ENCODE measurements at places on chromosomes 2 and 18.

GRCh38 chr2:190561094-190561493 lies 26.6 kb upstream of the NEMP2 start:
- no peak for DNase-seq

DNA sequence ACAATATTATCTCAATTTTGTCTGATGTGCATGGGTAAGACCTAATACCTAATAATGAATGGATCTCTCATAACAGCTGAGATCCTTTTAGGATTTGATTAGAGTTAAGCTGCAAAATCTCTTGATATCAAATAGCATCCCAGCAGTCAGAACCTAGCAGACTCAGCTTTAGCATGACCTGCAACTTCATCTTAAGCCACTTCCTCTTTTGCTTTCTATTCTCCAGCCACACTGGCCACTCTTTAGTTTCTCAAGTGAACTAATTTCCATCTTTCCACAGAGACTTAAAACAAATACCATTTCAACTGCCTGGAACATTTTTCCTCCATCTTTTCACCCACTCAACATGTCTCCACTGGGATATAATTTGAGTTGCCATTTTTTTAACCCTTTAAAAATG lies 1251.6 kb upstream of the ZEB2 start:
- no peak for DNase-seq

DNA sequence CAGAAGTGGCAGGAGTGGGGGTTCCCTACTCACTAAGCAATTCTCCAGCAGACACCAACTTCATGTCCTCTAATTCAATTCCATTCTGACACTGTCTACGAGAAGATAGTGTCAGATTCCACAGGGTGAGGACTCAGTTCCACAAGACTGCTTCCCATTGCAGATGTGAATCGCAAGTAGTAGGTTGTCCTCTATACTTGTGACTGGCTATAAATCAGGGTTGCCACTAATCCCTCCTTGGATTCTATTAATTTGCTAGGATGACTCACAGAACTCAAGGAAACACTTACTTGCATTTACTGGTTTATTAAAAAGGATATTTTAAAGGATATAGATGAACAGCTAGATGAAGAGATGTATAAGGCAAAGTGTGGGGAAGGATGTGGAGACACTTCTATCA lies 184.1 kb upstream of the ACVR2A start:
- DNase-seq = no peak

- DNase-seq = no peak
These were observed 11.5 kb upstream of the FAM124B start for GRCh38 chr2:224413381-224413780.

- DNase-seq = no peak
These were observed 193.2 kb upstream of the ITGA4 start for GRCh38 chr2:181264001-181264400.

- DNase-seq = peak; percentile 15
These were observed 6.6 kb upstream of the OXER1 start for GRCh38 chr2:42770288-42771131.

DNA sequence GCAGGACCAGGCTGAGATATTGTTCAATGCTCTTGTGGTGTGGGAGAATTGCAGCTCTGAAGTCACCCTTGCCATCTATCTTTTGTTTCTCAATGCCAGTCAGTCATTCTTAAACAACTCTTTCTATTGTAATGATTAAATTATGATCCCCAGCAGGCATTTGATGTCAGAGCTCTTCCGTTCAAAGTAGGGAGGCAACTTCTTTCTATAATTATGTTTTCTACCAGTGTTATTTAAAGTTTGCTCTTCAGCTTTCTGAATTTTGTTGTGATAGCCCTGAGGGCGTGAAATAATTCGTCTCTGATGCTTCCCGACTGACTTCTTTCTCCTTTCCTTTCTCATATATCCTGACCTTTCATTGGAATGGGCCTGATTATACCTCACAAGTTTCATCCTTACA lies 161.4 kb upstream of the KLHL14 start:
- DNase-seq = no peak

- no peak for DNase-seq
These were observed 22.6 kb upstream of the PROKR1 start for GRCh38 chr2:68620772-68621171.

DNA sequence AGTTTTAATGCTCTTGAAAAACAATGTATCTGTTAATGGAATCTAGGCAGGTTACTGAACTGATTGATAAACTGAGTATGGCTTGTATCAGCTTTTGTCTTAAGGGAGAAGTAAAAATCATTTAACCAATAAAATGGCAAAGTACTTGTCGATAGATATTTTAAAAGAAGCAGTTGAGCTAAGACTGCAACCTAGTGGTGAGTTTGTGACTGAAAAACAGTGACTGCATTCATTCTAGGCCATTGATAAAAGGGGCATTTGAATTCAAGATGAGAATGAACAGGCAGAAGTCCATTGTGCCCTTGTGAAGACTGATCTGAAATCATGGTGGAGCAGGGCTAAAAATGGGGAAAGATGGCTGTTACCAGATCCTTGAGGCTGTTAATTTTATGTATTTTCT lies 59.4 kb upstream of the MSTN start:
- DNase-seq = no peak

- DNase-seq = no peak
These were observed 31.7 kb downstream of the ZNF516 start for GRCh38 chr18:76463358-76463757.

- no peak for DNase-seq
These were observed 255.5 kb downstream of the RIT2 start for GRCh38 chr18:42860011-42860410.

DNA sequence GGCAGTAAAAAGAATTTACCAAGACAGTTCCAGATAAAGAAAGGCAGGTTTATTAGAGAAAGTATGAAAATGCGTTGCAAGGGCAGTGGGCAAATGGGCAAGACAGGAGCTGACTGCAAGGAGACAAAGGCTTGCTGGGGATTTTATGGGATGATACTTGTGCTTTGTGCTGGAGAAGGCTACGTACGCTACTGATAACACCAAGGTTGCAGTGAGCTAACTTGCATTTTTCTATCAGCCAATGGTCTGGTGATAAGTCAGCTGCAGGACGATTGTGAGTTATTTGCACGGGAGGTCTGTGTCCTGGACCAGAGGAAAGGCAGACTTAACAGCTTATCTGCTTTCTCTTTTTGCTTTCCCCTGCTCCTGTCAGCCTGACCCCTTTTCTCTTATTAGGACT lies 116.5 kb downstream of the PMS1 start:
- no peak for DNase-seq

GRCh38 chr2:100664756-100665101 lies 101.9 kb downstream of the PDCL3 start:
- no peak for DNase-seq

GRCh38 chr2:119481501-119482455 lies 42.5 kb downstream of the SCTR start:
- no peak for DNase-seq

- DNase-seq = no peak
These were observed 120.1 kb upstream of the ZBTB14 start for GRCh38 chr18:5415665-5416064.

DNA sequence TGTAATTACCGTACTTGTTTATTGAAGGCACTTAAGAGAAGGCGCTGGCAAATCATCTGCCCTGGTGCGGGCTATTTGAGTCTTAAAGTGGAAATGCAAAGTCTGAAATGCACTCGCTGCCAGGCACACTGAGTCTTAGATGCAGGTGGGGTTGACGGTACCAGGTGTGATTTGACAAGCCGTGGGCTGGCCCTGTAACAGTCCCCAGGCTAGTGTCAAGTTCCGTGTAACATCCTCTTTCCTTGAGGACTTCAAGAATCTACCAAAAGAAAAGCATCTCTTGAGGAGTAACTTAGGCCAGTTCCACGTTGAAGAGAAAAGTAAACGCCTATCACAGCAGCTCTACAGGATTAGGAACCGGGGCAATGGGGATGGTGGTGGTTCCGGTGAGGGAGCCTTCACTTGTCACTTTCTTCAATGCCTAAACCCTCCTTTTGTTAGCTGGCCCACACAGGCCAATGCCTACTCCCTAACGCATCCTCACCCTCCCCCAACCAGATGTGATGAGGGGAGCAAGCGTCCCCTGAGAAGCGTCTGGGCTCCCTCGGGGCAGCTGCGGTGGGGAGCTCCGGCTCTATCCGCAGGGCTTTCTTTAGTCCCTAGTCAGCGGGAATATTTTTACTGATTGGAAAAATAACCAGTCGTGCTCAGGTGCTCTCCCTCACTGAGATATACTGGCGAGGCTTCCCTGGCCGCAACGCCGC lies 1.5 kb upstream of the UGP2 start:
- no peak for DNase-seq

DNA sequence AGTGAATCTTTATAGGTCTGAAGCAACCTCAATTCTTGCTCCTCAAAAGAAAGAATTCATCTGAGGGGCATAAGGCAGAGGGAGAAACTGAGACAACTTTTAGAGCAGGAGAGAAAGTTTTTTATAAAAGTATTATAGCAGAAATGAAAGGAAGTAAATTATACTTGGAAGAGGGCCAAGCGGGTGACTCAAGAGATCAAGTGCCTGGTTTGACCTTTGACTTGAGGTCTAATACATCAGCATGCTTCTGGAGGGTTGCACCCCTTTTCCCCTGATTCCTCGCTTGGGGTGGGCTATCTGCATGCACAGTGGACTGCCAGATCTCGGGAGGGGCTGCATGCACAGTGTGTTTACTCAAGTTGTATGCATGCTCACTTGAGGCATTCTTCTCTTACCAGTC lies 268.5 kb upstream of the LRATD1 start:
- no peak for DNase-seq

- DNase-seq = no peak
These were observed 7.3 kb downstream of the TMEM178A start for GRCh38 chr2:39673018-39673417.

GRCh38 chr2:240648650-240649275 lies 23.5 kb downstream of the GPR35 start:
- no peak for DNase-seq

- DNase-seq = no peak
These were observed 61.7 kb upstream of the DAPL1 start for GRCh38 chr2:158733430-158733755.

GRCh38 chr2:83481436-83481835 lies 977.6 kb downstream of the SUCLG1 start:
- DNase-seq = no peak

GRCh38 chr2:98444436-98445176 lies at the start of gene INPP4A:
TSS of gene INPP4A (plus strand) at chr2:98444858. CDS start at chr2:98520049, 75,191 bp downstream.
- DNase-seq = no peak

GRCh38 chr2:223549215-223549614 lies 52.9 kb downstream of the SCG2 start:
- DNase-seq = peak; percentile 94

DNA sequence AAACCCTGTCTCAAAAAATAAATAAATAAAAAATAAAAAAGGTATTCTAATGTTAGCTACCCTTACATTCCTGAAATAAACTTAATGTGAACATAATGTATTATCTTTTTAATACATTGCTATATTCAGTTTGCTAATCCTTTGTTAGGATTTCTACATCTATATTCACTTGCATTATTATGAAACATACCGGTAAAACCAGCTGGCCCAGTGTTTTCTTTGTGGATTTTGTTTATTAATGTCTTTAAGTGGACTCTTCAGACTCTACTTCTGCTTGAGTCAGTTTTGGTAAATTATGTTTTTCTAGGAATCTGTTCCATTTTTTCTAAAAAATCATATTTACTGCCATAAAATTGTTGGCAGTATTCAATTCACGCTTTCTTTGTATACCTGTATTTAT lies 34.5 kb downstream of the PTPN2 start:
- no peak for DNase-seq

DNA sequence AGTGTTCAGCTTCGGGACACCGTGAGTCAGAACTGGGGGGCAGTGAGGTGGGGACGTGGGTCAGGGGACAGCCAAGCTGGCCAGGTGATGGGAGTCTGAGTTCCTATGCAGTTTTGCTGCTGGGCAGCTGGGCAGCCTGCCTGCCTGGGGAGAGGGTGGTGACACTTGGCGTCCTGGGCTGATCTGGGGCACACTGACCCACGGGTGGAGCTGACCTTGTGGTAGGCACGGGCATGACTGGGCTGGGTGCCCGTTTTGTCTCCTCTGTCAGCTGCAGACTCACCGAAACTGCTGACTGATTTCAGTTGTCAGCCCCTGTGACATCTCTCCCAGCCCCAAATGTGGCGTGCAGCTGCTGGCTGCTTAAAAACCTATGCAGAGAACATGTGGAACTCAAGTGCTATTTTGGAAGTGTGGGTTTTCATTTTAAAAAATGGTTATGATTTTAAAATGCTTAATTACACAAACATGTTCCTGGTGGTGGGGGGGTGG lies 32.6 kb upstream of the E2F6 start:
- no peak for DNase-seq

GRCh38 chr18:5972298-5972697 lies 77.0 kb upstream of the TMEM200C start:
- no peak for DNase-seq

GRCh38 chr2:22079583-22079982 lies 955.8 kb downstream of the TDRD15 start:
- no peak for DNase-seq

- no peak for DNase-seq
These were observed 15.3 kb upstream of the COLEC12 start for GRCh38 chr18:515838-516237.

DNA sequence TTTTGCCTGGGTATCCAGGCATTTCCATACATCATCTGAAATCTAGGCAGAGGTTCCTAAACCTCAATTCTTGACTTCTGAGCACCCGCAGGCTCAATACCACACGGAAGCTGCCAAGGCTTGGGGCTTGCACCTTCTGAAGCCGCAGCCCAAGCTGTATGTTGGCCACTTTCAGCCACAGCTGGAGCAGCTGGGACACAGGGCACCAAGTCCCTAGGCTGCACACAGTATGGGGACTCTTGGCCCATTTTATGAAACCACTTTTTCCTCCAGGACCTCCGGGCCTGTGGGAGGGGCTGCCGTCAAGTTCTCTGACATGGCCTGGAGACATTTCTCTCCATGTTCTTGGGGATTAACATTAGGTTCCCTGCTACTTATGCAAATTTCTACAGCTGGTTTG lies 52.0 kb upstream of the POLE4 start:
- DNase-seq = no peak

GRCh38 chr2:239532859-239533258 lies 132.0 kb upstream of the HDAC4 start:
- no peak for DNase-seq

DNA sequence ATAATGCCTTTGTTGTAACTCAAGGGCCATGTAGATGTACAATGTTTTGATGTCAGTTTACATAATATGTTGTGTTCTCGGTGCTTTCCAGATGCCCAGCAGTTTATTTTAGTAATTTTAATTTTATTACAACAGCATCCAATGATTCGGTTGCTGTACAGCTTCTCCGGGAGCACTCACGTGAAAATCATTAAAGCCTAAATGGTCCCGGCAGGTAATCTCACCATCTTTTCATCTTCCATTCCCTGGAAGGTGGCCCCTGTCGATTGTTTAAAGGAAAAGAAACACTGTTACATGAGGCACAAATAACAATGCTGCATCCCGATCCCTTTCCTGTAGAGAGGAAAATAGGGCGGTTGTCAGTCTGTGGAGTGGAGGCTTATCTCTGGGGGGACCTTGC lies 498.1 kb downstream of the SLC4A3 start:
- no peak for DNase-seq

Measured in GM04504 (cell line).